ENCODE measurements at places on chromosomes 3 and 15. TPM values are rescaled to one million over a fixed set of nuclear protein-coding genes. Genes with fewer than 3 reads are reported as not detected.

- DNase-seq = no peak
Observed at GRCh38 chr15:40830884-40831283, 2.4 kb upstream of the PPP1R14D start.

- no peak for DNase-seq
Observed at GRCh38 chr3:164465172-164465571, 613.1 kb downstream of the SI start.

Gene GOLGA8J
- total RNA-seq = under 0.01 TPM

Gene ZNF619
- 8.6 TPM for total RNA-seq

Gene LRRC31
- not detected for total RNA-seq

DNA sequence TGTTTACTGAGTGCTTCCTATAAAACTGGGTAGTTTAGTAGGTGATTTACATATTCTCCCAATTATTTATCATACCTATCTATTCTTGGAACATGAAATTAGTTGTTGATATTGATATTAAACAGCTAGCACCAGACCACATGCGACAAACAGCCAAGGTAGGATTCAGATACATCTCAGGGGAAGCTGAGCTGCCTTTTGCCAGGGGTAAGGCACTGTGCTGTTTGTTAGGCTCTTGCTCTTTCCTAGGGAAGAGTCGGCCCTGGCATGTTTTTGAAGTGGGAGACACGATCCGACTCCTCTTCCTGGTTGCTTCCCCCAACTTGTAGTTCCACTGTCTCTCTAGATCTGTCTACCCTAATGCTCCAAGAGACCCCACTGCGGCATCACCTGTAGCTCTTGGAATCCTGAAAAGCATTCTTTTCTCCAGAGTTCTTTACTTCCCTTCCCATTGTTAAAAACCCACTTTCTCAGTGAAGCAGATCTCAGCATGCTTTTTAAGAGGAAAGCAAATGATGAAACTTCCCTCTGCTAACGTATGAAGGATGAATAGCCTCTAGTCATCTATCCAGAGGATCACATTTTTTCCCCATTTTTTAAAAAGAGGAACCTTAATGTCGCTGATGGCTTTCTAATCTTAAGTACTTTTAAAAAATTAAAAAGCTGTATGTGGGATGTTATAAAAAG, 138.4 kb downstream of the GHSR start:
- DNase-seq = no peak

GRCh38 chr3:172071780-172072330, 32.5 kb downstream of the FNDC3B start:
- DNase-seq = no peak

GRCh38 chr15:59371458-59372351, 966 bp downstream of the MYO1E start:
- peak; percentile 28 for DNase-seq
